Peyer's patch (tissue), 4 donors: ENCODE measurements at places on chromosomes 4 and X. TPM values are rescaled to one million over a fixed set of nuclear protein-coding genes. Genes with fewer than 3 reads are reported as not detected.

DNA sequence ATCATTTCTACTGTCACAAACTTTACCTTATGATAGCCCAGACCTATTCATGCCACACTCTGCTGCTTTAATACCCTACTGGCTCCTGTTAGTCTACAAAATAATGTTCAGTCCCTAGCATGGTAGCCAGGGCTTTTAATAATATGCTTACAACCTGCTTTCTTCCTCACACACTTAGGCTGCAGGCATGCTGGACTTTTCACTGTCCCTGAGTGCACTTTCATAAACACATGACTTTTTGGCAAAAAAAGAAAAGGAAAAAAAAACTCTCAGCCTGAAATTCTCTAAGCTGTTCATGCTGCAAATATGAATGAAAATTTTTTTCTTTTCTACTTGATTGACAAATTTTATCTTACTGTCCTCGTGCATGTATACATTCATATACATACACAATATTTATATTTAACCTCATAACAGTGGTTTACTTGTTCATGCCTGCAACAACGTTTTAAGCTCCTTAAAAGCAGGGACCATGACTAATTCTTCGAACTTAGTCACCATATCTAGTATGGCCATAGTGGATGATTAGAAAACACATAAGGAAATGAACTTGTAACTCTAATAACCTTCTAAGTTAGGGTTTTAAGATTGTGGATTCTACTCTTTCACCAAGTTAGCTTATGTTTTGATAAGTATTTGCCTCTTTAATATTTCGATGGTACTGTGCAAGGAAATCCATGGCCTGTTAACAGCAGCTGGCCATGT, 229.5 kb downstream of the SPCS3 start:
- no peak for DNase-seq

DNA sequence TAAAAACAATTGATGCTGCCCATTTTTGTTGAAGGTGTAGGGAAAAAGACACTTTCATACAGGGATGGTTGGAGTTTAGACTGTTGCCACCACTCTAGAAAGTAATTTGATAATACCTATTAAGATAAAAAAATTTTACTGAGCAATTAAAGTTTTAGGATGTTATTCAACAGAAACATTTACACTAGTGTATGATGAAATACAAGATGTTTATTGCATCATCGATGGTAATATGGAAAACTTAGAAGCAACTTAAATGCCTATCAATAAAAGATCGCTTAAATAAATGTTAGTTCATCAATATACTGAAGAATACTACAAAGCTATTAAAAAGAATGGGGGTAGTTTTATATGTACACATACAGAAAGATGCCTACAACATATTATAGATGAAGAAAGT, 9.2 kb upstream of the VSIG4 start:
- DNase-seq, result no peak

Gene DDX60
- 19.9 TPM for total RNA-seq

DNA sequence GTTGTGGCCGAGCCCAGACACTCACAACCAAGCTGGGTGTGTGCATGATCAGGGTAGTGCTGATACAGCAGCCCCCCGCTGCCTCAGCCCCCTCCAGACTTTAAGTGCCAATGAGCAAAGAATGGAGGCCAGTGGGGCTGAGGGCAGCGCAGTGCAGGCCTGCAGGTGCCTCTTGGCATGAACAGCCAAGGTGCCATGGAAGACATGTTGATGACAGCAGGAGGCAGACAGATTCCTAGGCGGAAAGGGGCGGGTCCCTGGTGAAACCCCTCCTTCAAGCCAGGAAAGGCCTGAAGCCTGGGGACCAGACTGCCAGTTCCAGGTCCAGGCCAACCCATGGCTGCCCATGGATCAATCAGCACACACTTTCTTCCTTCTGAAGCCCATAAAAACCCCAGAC, 253.3 kb upstream of the ETNPPL start:
- DNase-seq, result no peak

DNA sequence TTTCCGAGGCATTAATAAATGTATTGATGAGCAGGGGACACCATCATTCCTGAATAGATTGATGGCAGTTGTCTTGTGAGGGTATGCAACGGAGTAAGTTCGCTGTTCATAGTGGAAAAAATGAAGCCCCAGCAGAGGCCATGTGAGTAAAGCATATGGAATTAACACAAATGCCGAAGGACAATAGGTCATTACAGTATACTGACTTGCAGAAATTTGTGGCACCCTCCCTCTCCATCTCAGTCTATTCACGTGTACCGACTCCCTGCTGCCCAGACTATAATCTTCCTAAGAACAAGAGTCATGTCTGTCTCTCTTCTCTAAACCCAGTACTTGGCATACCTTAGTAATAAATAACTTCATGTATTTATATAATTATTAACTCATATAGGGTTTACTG, 47.1 kb upstream of the PCDH10 start:
- no peak for DNase-seq

- no peak for DNase-seq
Measured at GRCh38 chrX:138519296-138519695, 192.2 kb downstream of the FGF13 start.

GRCh38 chrX:119206203-119206602, 29.9 kb upstream of the PGRMC1 start:
- no peak for DNase-seq

Gene ANTXR2
- 33.5 TPM for total RNA-seq

DNA sequence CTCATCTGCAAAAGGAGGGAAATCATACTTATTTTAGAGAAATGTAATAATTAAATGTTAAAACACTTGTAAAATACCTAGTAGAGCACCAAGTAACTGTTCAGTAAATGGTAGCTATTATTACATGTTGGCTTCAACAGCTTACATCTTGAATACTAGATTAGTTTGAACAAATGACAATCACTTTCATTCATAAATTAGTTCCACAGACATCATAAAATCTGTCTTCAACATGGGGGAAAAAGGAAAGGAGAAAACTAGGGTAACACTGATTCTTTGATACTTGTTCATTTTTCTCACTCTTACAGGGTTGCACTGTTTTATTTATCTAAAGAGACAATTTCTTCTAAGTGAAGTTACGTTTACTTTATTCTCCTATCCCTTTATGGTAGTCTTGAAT, 51.7 kb downstream of the CHM start:
- no peak for DNase-seq

GRCh38 chr4:93063325-93063724, 759.6 kb downstream of the GRID2 start:
- no peak for DNase-seq

GRCh38 chr4:173807347-173807746, 277.3 kb upstream of the HAND2 start:
- no peak for DNase-seq

Gene TMPRSS11B
- not detected for total RNA-seq

Gene PYURF
- total RNA-seq, result 78.5 TPM

DNA sequence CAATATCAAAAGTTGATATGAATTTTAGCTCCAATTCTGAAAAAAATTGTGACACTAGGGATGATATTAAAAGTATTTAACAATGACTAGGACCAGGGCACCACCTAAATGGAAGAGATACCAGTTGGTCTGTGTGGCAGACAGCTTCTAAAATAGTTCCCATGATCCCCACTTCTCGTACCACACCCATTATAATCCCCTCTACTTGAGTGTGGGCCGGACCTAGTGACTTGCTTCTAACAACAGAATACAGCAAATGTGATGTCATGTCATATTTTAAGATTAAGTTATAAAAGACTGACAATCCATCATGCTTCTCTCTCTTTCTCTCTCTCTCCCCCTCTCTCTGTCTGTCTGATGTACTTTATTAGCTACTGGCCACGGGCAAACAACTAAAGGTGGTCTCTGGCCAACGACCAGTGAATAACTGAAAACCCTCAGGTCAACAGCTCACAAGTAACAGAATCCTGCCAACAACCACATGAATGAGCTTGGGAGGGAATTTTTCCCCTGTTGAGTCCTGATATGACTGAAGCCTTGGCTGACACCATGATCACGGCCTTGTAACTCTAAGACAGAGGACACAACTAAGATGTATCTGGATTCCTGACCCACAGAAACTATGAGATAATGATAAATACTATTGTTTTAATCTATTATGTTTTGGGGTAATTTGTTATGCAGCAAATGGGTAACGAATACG, 34.4 kb downstream of the FAM13A start:
- DNase-seq, result no peak
